ENCODE measurements at places on chromosomes 2 and 18.

DNA sequence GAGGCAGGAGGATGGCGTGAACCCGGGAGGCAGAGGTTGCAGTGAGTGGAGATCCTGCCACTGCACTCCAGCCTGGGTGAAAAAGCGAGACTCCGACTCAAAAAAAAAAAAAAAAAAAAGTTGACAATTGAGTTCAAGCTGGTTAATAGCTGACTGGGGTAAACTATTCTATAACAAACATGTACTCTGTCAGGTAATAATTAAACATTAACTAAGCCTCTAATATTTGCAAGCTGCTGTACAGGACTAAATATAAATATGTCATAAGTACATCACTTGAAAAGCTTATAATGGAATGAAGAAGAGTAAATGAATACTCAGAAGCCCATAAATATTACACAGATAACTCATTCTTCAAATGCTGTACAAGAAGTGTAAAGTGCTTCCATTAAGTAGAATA lies 190.4 kb upstream of the CRIM1 start:
- DNase-seq = no peak

- DNase-seq = no peak
Observed at GRCh38 chr2:220509966-220510365, 882.5 kb downstream of the SLC4A3 start.

DNA sequence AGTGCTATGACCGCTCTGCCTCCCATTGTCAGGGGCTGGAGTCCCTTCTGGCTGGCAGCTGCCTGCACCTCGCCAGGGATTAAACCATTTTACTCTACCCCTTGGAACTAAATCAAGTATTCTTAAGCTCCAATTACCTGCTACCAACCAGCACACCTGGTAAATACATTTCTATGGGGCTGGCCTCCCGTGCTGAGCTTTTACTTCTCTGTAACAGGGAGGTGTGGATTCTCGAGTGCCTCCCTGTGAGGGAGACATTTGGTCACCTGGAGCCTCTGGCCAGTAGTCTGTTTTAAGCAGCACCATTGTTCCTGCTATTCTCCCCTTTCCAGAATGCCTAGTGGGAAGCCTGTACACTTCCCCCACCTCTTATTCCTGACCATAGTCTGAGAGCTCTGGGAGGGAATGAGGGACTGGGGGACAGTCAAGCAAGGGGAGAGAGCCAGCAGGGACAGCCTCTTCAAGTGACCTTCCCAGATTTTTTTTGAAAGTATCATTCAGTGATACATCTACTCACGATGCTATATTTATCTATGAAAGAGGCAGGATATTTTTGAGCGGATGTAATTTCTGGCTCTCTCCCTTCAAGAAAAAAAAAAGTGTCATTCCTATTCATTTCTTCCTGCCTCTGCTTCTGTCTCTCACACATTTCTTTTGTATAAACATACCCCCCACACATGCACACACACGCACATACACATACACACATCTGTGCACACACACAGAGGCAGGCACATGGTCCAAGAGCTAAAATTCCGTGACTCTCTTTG lies 112.8 kb downstream of the CAPN13 start:
- DNase-seq = no peak

DNA sequence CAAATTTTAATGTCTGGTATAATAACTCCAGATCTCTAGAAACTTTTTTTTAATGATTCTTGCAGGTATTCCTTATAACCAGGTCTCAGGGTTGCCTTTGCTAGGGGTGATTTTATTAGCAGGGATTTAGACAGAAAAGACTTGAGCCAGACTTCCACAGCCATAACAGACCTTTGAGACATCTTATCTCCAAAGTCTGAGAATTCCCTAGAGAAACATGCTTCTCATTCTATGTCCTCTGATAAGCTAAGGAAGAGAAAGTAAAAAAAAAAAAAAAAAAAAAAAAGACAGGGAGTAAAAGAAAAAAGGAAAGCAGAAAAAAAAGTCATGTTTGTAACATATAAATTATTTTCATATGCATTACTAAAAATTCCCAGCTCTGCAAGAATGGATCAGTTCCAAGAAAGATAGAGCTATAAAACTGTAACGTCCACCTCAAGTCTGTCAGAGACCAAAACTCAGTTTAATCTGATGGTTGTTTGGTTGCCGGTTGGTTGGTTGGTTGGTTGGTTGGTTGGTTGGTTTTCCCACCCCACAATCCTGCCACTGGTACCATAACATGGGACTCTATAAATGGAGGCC lies 153.8 kb downstream of the COL6A3 start:
- DNase-seq = no peak

DNA sequence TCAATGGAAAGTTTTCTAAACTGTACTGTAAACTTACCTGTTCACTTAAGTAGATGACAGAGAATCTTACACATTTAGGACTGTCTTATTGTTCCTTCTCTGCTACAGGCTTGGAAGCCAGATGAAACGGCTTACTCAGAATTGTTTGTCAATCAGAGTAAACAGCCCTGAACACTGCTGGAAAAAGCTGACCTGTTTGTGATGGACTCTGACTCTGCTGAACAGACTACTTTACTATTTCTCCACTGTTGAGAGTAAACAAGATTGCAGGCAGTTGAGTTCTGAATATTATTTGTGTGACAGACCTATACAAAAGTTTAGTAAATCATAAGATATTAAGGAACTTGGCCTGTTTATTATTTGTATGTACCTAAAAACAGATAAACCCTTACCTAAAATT lies 99.0 kb downstream of the NOL10 start:
- DNase-seq = no peak

GRCh38 chr2:37625156-37625555 lies 46.3 kb downstream of the CDC42EP3 start:
- DNase-seq = no peak

GRCh38 chr2:146131785-146132184 lies 1611.9 kb upstream of the ZEB2 start:
- no peak for DNase-seq

DNA sequence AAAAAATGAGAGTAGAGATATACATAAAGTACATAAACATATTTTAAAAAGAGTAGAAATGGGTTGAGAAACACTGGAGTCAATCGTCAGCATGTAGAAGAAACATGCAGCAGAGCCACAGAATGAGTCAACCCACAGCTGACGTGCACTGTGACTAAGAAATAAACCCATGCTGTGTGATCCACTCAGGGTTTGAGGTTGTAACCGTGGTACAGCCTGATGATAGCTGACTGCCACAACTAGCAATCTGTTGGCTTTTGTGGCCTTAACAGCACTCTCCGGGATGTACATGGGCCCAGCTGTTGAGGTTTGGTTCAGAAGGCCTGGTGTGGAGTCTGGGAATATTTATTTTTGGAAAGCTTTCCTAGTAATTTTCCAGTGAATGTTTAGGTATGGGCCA lies 554.4 kb upstream of the MEX3C start:
- DNase-seq = no peak
